A549 treated with ZK216348 at 1 μM for 4 hours (cell line): ENCODE measurements at places on chromosomes 16 and 17. TPM values are rescaled to one million over a fixed set of nuclear protein-coding genes. Genes with fewer than 3 reads are reported as not detected.

The PERCC1 gene
- not detected in 5 replicates for total RNA-seq

The PRKCB gene
- total RNA-seq: 0.20 to 0.41 TPM (median 0.25 TPM) in 5 replicates

The KRT14 gene
- total RNA-seq: 0.08 to 0.15 TPM (median 0.14 TPM) in 3 of 5 replicates, not detected in the others

The OR2C1 gene
- total RNA-seq: not detected in 5 replicates

The ITPRIPL2 gene
- 8.8 to 19.4 TPM (median 16.0 TPM) in 5 replicates for total RNA-seq

The PIK3R6 gene
- 0.07 TPM in 1 of 5 replicates, not detected in the others for total RNA-seq

The MILR1 gene
- 1.2 to 2.8 TPM (median 1.6 TPM) in 5 replicates for total RNA-seq

The CBX8 gene
- 9.8 to 21.4 TPM (median 19.8 TPM) in 5 replicates for total RNA-seq

The ZSCAN10 gene
- not detected in 5 replicates for total RNA-seq

The KRTAP2-3 gene
- not detected in 5 replicates for total RNA-seq

The FOXN1 gene
- 0.05 to 0.07 TPM in 2 of 5 replicates, not detected in the others for total RNA-seq

The NFAT5 gene
- total RNA-seq: 3.8 to 8.3 TPM (median 6.8 TPM) in 5 replicates

The CCDC43 gene
- 22.6 to 41.1 TPM (median 30.1 TPM) in 5 replicates for total RNA-seq

The KRT23 gene
- total RNA-seq: 0.08 to 0.31 TPM (median 0.18 TPM) in 3 of 5 replicates, not detected in the others
